ENCODE measurements at places on chromosomes 5 and 9. TPM values are rescaled to one million over a fixed set of nuclear protein-coding genes. Genes with fewer than 3 reads are reported as not detected.

- DNase-seq: peak; percentile 3
Measured at GRCh38 chr5:109328626-109329025, 81.1 kb downstream of the PJA2 start.

DNA sequence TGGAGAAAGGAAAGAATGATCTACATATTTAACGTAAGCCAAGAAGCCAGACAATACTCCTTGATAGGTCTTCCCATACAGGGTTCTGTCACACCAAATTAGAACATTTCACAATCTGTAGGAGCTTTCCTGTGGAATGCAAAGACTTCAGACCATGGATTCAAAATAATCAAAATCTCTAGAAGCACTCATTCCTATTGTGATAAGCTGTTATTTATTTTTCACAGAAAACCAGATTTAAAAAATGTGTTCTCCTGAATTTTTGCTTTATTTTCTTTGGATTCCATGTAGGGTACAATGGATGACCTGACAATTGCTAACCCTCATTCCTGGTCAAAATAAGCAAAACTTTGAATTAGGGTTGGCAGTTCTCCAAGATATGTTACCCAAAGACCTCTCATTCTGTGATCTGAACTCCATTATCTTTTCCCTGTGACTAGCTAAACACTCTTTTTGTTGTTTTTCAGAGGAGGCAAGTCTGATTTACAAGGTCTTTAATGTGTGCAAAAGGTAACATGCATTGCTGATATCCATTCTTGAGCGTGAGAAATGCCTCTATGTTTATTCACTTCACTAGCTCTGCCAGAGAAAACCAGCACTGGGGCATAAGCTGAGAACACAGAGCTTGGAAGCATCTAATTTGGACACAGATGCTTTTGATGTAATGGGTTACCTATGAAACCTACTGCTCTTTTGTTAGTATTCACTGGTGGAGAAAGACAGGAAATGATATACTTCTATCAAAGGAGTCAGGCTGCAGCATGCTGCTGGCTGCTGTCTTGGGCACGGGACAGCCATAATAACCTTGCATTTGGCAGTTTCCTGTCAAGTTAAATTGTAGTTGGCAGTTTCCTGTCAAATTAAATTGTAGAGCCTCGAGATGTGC lies 31.4 kb downstream of the ACTBL2 start:
- no peak for DNase-seq

GRCh38 chr5:3027185-3027865 lies 275.8 kb upstream of the IRX2 start:
- no peak for DNase-seq

PCDHGA2 gene
- total RNA-seq: 1.1 TPM

- DNase-seq: peak; percentile 57
Measured at GRCh38 chr9:112119225-112120029, 55.7 kb downstream of the SUSD1 start.

GRCh38 chr5:98474216-98474615 lies 299.2 kb upstream of the RGMB start:
- DNase-seq: no peak

- DNase-seq: no peak
Measured at GRCh38 chr9:126309427-126310189, 17.0 kb upstream of the MVB12B start.

- no peak for DNase-seq
Measured at GRCh38 chr9:6076851-6077250, 61.4 kb upstream of the RANBP6 start.

GRCh38 chr5:96338091-96338490 lies 95.0 kb downstream of the PCSK1 start:
- no peak for DNase-seq

MAPK9 gene
- total RNA-seq: 37.9 TPM

DNA sequence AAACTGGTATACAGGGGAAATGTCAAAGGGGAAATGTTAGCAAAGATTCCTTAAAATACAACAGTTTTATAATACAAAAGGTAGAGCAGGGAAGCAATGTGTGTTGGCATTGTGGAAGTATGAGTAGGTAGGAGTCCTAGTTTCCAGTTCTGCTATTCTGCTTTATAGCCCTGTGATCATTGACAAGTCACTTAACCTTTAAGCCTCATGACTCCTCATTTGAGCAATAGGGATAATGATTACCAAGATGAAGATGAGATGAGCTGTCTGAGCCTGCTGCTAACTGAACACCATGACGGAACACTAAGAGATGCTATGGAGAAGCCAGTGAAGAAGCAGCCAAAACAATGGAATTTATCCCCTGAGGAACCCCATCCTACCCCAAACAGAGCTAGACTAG lies 251.7 kb downstream of the PAPPA start:
- no peak for DNase-seq

- no peak for DNase-seq
Measured at GRCh38 chr5:136666970-136667620, 301.8 kb upstream of the TRPC7 start.

DNA sequence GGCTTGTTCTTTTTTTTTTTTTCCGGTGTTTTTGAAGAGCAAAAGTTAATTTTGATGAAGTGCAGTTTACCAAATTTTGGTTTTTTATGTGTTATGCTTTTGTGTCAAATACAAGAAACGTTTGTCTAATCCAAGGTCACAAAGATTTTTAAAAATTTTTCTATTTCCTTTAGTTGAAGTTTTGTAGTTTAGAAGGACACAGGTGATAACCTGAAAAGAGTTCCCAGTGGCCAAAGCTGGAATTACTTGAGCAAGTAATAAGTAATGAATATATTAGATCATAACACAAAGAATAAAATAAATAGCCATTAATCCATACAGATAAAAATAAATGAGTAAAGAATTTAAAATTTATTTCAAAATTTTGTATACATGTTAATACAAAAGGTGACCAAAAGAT lies 71.5 kb downstream of the FCHO2 start:
- no peak for DNase-seq

- DNase-seq: no peak
Measured at GRCh38 chr9:34929506-34930102, 28.5 kb upstream of the PHF24 start.

GRCh38 chr5:42552597-42552996 lies 129.4 kb downstream of the GHR start:
- DNase-seq: no peak

DNA sequence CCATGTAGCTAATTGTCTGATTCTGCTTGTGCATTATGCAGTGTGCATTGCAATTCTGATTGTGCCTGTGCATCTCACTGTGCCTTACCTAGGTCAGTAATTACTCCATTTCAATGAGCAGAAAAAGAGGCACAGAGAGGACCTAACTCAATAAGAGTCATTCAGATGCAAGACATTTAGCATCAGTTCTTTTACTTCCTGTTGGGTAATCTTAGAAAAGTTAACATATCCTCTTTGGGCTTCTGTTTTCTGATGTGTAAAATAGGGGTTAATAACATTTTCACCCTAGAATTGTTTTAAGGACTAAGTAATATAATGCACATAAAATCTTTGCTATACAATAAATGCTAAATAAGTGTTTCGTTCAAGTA lies 7.0 kb upstream of the DCTN4 start:
- DNase-seq: no peak

- no peak for DNase-seq
Measured at GRCh38 chr9:21454149-21454548, 13.9 kb downstream of the IFNA1 start.

GRCh38 chr5:30502277-30502676 lies 691.2 kb upstream of the CDH6 start:
- DNase-seq: peak; percentile 62

CD14 gene
- 2.3 TPM for total RNA-seq

GRCh38 chr5:93601071-93601801 lies 18.2 kb downstream of the NR2F1 start:
- DNase-seq: no peak

DNA sequence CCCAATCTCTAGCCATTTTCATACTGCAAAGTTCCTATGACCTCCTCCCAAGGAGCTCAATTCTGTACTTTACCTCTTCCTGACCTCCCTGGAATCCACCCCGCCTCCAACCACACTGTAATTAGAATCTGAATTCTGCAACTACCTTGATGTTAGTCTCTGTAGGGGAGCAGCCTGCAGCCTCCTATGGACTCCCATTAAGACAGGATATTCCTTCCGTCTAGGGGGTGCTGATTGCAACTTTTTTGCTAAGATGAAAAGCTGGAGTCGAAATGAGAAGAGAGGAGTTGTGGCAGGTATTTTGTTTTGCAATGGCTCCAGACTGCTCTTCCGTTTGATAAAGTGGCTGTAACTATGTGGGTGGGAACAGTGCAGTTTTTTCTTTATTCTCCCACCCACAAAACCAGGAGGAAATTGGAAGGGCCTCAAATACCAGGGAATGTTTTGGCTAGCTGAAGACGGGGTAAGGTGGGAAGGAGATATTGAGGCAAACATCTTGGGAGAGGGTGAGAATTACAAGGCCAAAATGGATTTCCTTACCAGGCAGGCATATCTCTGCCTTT lies 23.8 kb downstream of the ANXA2R start:
- DNase-seq: no peak

GRCh38 chr5:101915554-101915953 lies 380.5 kb downstream of the SLCO4C1 start:
- DNase-seq: peak; percentile 71

- no peak for DNase-seq
Measured at GRCh38 chr9:134735441-134736175, 94.0 kb downstream of the COL5A1 start.

- no peak for DNase-seq
Measured at GRCh38 chr5:11143456-11144267, 382.6 kb upstream of the DAP start.
